ENCODE measurements at places on chromosomes 2 and 18. TPM values are rescaled to one million over a fixed set of nuclear protein-coding genes. Genes with fewer than 3 reads are reported as not detected.
A peak's percentile ranks its signal among the peaks of the same experiment; 100 is the strongest.

- no peak for DNase-seq
Observed at GRCh38 chr2:99156891-99157290, 2.1 kb downstream of the LIPT1 start.

- no peak for DNase-seq
Observed at GRCh38 chr18:40911041-40911440, 1044.0 kb upstream of the PIK3C3 start.

- DNase-seq: no peak
Observed at GRCh38 chr2:136055929-136056688, 61.8 kb downstream of the CXCR4 start.

DNA sequence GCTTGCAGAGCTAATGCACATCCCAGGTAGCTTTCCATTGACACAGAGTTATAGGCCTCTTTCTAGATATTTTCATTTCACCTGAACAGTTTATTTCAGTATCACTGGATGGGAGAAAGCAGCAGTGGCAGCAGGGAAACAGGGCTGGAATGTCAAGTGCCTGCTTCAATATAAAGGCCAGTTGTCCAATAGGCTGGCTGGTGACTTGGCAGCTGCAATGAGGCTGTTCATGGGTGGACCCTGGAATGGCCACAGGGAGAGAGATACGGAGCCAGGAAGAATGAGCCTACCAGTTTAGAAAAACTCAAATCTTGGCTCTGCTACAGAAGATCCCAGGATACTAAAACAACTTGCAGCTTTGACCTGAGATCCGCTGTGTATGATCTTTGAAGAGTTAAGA lies 185.0 kb downstream of the BCL11A start:
- no peak for DNase-seq

GRCh38 chr2:175806125-175806490 lies 196.0 kb downstream of the LNPK start:
- no peak for DNase-seq

- DNase-seq: no peak
Observed at GRCh38 chr2:228067309-228067708, 114.2 kb downstream of the SPHKAP start.

The POTEC gene
- polyA plus RNA-seq: not detected

- no peak for DNase-seq
Observed at GRCh38 chr2:53516650-53517049, 251.0 kb upstream of the CHAC2 start.

- DNase-seq: no peak
Observed at GRCh38 chr2:96214554-96214953, 5.9 kb upstream of the STARD7 start.

- no peak for DNase-seq
Observed at GRCh38 chr18:47413327-47413726, 161.9 kb upstream of the SKOR2 start.

- no peak for DNase-seq
Observed at GRCh38 chr2:102735416-102736109, 26.3 kb upstream of the TMEM182 start.

GRCh38 chr18:62325806-62326645 lies 916 bp downstream of the TNFRSF11A start:
- peak; percentile 69 for DNase-seq

DNA sequence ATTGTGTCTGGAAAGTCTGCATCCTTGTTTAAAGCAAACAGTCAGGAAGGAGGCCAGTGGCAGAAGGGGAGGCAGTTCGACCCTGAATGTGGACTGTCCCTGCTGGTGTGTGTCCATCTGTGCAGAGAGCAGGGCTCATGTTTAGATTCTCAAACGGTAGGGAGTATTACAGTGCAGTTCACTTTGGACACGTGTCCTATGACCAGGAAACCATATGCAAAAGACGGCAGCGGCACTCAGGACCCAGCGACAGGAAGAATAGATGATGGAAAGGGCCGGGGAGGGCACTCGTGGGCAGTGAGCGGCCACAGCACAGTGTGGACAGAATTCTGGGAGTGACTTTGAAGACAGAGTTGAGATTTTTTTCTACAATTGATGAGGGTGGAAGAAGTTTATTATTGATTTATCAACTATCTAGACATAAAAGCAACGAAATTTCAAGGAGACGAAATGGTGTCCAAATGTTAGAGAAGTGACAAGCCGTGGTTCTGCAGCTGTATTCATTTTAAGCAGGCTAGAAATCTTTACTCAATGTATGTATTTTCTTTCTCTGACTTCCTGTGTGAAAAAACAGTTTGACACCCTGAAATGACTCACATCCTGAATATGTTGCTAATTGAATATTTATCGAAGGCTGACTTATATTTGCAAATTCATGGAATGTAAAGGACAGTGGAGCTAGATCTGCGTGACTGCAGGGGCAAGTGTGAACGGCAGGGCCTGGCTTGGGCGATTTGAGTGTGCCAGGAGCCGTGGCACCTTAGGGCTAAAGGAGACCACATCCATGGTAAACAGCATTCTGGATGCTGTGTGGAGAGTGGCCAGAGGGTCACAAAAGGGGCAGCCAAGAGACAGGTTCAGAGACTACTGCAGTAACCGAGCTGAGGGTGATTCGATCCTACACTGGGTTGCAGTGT lies 214.2 kb downstream of the PTGR3 start:
- no peak for DNase-seq

- no peak for DNase-seq
Observed at GRCh38 chr2:70641263-70641784, 87.7 kb upstream of the TGFA start.

DNA sequence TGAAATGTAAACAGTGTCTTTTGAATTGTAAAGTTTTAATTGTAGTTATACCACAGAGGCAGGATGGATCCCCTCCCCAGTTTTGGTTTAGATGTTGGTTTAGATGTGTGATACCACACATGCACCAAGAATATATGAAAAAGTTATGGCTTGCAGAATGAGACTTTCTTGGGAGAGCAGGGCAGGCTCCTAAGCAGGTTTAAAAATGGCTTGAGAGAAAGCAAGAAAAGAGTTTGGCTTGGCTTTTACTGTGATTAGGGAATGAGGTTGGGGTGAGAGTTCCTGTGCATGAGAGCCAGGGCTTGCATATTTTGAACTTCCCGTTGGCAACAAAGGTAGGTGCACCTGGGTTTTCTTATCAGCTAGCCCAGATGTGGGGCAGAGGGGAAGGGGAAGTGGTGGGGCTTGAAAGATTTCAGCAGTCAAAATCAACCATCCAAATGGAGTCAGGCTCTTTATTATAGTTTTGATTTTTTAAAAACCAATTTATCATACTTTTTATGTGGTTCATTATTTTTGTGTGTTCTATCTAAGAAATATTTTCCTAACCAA lies 246.9 kb downstream of the MTX2 start:
- DNase-seq: no peak

The MGAT4A gene
- polyA plus RNA-seq: 0.05 TPM

The TMEM169 gene
- 0.30 TPM for polyA plus RNA-seq

GRCh38 chr2:226994775-226995174 lies 158.9 kb downstream of the RHBDD1 start:
- no peak for DNase-seq

- no peak for DNase-seq
Observed at GRCh38 chr2:204495381-204495780, 49.9 kb upstream of the PARD3B start.

The TSPYL6 gene
- not detected for polyA plus RNA-seq

The SF3B6 gene
- 295 TPM for polyA plus RNA-seq

The DSG4 gene
- not detected for polyA plus RNA-seq

The FAP gene
- 57.8 TPM for polyA plus RNA-seq

GRCh38 chr2:125037135-125037653 lies 1012.1 kb downstream of the CNTNAP5 start:
- no peak for DNase-seq

GRCh38 chr2:207417301-207417718 lies 112.5 kb upstream of the CREB1 start:
- DNase-seq: no peak

DNA sequence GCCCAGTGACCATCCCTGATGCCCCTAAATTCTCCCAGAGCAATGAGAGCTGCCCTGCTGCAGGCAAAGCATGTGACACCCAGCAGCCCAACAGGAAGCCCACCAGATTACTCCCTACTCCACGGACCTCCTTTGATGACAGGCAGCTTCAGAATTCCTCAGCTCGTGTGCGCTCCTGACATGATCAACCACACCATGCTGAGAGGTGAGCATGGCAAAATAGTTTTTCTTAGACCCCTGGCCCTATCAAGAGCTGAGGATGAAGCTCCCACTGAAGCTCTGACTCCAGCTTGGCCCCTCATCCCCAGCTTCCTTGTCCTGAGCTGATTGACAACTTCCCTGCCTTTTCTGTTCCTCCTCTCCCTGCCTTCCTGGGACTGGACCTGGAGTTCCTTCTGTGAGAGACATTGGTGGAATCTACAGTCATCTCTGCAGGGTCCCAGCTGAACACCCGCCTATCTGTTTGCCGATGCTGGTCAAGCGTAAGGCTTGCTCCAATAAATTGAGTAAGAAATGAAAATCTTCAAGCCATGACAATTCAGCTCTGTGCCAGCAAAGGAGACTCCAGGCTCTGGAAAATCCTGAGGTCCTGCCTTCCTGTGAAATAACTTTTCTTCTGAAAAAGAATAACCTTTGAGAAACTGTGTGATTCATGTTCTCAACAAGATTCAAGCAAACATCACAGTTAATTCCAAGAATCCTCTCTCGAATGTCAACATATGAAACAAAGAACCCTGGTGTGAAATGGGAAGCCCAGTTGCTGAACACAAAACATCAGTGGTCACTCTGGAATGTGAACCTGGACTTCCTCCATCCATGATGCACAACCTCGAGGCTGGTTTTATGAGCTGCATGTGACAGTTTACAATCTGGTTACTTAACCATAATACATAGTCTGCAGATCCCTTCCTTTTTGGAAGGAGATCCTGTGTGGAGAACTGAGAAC lies 201.1 kb downstream of the SPP2 start:
- no peak for DNase-seq

The VWA3B gene
- polyA plus RNA-seq: not detected

The OLA1 gene
- 63.0 TPM for polyA plus RNA-seq

DNA sequence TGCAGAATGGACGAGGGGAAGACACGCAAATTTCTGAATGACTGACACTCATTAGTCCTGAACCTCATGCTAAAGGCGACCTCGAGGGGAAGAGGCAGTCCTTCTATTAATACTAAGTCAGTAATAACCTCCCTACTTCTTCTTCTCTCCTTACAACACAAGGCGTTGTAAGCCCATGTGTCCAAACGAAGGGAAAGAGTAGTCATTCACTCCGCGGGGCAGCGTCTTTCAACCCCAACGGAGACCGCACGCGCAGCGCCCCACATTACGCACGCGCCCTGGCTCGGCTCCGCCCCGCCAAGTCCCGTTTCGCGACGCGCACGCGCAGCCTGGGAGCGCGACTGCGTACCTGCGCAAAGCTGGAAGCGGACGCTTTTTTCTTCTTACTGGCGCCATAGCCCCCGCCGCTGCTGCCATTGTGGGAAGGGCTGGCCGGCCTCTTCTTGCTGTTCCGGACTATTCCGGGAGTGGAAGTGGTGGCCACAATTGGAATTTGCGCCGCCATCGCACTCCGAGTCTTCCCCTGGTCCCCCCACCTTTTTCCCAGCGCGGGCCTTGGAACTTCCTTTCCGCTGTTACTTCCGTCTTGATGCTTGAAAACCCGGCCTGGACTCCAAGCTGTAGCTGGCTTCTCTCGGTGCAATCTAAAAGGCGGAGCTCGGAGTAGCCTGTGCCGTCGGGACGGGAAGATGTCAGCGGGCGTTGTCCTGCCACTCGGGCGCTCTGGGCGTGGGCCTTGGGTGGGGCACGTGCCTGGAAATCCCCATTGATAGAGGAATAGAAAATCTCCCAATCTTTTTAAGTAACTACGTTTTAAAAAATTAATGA lies at the start of gene INO80C:
Gene INO80C (minus strand): TSS at position 591 of the 828 bp plus-strand sequence. CDS start 86 bp downstream, at position 505.
- peak; percentile 91 for DNase-seq

- no peak for DNase-seq
Observed at GRCh38 chr2:172926785-172927640, 148.6 kb upstream of the MAP3K20 start.

DNA sequence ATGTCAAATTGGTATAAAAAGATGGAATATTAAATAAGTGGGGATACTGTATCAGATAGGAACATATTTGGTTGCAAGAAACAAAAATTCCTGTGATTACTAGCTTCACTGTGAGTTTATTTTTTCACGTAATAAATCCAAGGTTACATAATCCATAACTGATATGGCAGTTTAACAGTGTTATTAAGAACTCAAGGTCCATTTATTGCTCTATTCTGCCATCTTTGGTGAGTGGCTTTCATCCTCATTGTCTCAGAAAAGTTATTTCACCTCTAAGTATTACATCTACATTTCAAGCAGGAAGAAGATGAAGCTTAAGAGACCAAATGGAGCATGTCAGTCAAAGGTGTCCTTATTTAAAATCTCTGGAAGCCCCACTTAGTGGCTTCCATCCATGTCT lies 37.2 kb downstream of the YIPF4 start:
- DNase-seq: no peak

DNA sequence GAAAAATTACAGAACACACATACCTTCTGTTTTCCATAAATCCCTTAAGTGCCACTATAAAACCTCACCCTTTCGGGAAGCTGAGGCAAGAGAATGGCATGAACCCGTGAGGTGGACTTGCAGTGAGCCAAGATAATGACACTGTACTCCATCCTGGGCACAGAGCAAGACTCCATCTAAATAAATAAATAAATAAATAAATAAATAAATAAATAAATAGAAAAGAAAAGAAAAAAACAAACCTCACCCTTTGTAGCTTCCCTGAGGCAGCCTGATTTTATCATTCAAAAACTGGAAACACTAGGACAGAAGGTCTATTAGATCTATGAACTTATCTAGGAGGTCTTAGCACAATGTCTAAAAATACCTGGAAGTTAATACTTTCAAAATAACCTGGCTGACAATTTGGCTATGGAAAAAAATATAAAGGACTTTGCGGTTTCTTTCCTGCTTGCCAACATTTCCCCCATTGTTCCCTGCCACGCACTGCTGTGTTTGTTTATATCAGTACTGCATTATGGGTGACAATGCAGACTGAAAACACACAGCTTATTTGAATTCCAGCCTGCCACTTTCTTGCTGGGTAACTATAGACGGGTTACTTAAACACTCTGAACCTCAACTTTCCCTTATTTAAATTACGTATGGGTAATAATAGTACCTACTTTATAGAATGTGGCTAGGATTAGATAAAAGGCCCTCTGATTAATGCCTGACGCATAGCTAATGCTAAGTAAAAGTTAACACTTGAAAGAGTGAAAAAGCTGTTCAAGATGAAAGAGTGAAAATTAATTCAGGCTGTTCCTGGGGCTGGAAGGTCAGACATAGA lies 313.0 kb downstream of the RDH14 start:
- no peak for DNase-seq

DNA sequence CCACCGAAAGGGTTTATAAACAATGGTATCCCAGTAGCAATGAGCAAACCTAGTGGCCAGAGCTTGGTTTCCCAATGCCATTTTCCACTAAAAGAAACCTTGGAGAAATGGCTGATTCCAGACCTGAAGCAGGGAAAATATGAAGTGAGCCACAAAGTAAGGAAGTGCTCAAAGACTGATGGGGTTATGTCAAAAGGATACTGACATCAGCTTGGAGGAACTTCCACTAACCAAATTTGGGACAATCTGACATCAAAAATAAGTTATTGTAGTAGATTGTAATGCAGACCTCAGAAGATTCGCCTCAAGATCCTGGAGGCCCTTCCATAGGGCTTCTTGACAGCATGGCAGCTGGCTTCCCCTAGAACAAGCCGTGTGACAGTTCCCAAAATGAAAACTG lies 79.4 kb upstream of the SP3 start:
- DNase-seq: no peak

Data from SK-N-SH (cell line).